ENCODE measurements at places on chromosomes 2 and 18.

GRCh38 chr18:42045346-42045745 is 90.3 kb downstream of the PIK3C3 start:
- no peak for DNase-seq

DNA sequence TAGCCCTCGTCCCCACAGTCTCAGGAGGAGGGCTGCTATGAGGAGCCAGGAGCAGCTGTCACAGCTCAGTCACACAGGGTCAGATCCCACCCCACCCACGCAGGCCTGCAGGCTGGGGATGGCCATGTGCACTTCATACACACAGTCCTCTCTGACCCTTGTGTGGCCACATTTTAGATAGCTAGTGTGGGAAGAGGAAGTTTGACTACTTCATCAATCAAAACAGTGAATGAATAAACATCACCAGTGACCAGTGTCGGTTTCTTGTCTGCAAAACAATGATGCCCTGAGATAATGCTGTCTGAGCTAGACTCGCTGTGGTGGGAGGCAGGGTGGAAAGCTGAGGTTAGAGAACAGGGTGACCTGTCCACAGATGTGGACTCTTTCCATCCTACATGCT is 107.1 kb downstream of the PIEZO2 start:
- no peak for DNase-seq

- no peak for DNase-seq
These were observed 12.5 kb downstream of the SDC1 start for GRCh38 chr2:20212459-20212870.

GRCh38 chr2:9980520-9980919 is 29.0 kb downstream of the GRHL1 start:
- DNase-seq: no peak

GRCh38 chr2:1222056-1222455 is 191.2 kb upstream of the TPO start:
- no peak for DNase-seq

- no peak for DNase-seq
These were observed 94.0 kb downstream of the PLA2R1 start for GRCh38 chr2:159968279-159968900.

All from stomach (tissue), 19 donors.